RWPE2 (cell line): ENCODE measurements at places on chromosomes 3 and 15.

GRCh38 chr3:32105291-32106131 is 909 bp upstream of the GPD1L start:
- no peak overlapping the region for H3K27ac ChIP-seq
- H3K36me3 ChIP-seq = no peaks in the 10 kb centered on the region
- no peak overlapping the region for H3K4me3 ChIP-seq
- no peak for DNase-seq
- no peaks in the 10 kb centered on the region for H3K27me3 ChIP-seq
- H3K4me1 ChIP-seq = peaks cover 7% of the 10 kb centered on the region

GRCh38 chr15:86483936-86484335 is 404.3 kb downstream of the AGBL1 start:
- no peaks in the 10 kb centered on the region for H3K27me3 ChIP-seq
- no peak for DNase-seq
- H3K36me3 ChIP-seq = no peaks in the 10 kb centered on the region
- no peak overlapping the region for H3K4me3 ChIP-seq

- no peak for DNase-seq
- no peak overlapping the region for H3K4me3 ChIP-seq
- H3K4me1 ChIP-seq = peaks cover 4% of the 10 kb centered on the region
- H3K27me3 ChIP-seq = no peaks in the 10 kb centered on the region
- H3K36me3 ChIP-seq = no peaks in the 10 kb centered on the region
These were observed 10.4 kb downstream of the PTPRG start for GRCh38 chr3:61571516-61572336.

GRCh38 chr3:10941972-10942371 is 50.6 kb upstream of the SLC6A1 start:
- DNase-seq = no peak
- no peaks in the 10 kb centered on the region for H3K36me3 ChIP-seq
- no peak overlapping the region for H3K27ac ChIP-seq

GRCh38 chr15:59649603-59650002 is 7.7 kb downstream of the GTF2A2 start:
- DNase-seq = no peak
- H3K4me1 ChIP-seq = peaks cover 6% of the 10 kb centered on the region
- H3K27ac ChIP-seq = no peak overlapping the region
- H3K4me3 ChIP-seq = no peak overlapping the region

- H3K27ac ChIP-seq = no peak overlapping the region
- H3K36me3 ChIP-seq = no peaks in the 10 kb centered on the region
- H3K4me3 ChIP-seq = no peak overlapping the region
- peaks cover 12% of the 10 kb centered on the region for H3K4me1 ChIP-seq
These were observed 132.7 kb upstream of the RAP2B start for GRCh38 chr3:153029350-153029749.
